ENCODE measurements at places on chromosomes 16 and 17.
A peak's percentile ranks its signal among the peaks of the same experiment; 100 is the strongest.

GRCh38 chr16:78715106-78715505 lies 615.7 kb downstream of the WWOX start:
- no peak for DNase-seq

GRCh38 chr17:29169806-29170591 lies 10.2 kb downstream of the MYO18A start:
- DNase-seq = no peak

DNA sequence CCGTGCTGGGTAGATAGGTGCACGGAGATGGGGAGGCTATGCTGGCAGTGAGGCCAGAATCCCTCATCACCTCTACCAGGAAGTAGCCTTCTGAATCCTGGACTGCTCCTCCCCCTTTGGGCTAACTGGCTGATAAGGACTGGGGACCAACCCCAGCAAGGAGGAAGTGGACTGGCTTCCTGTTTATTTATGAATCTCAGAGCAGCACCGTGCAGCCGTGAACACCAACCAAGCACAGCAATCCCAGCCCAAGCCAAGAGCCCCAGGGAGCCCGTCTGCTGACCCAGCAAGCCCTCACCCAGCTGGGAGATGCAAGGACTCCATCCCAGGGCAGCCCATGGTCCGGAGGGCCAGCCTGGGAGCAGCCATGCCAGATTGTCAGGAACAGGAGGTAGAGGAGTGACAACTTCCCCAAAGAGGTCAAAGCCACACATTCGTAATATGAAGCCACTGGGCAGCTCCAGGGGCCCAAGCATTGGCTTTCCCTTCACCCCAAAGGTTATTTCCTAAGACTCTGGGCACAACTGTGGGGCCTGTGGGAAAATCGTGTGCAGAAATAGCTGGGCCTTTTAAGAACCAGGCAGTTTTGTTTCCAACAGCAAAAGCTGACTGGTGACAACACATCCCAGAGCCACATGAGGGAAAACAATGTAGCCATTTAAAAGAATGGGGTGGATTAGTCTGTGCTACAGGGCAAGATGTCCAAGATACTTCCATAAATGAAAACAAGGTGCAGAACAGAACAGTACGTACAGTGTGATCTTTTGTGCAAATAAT lies 23.9 kb downstream of the PHB1 start:
- no peak for DNase-seq

GRCh38 chr16:56657555-56658326 lies at the start of gene MT1F:
Gene MT1F (plus strand): TSS chr16:56657959. CDS start chr16:56658059, 100 bp downstream.
- DNase-seq = no peak

- DNase-seq = peak; percentile 23
These were observed 37.8 kb upstream of the ULK2 start for GRCh38 chr17:19905502-19905901.

DNA sequence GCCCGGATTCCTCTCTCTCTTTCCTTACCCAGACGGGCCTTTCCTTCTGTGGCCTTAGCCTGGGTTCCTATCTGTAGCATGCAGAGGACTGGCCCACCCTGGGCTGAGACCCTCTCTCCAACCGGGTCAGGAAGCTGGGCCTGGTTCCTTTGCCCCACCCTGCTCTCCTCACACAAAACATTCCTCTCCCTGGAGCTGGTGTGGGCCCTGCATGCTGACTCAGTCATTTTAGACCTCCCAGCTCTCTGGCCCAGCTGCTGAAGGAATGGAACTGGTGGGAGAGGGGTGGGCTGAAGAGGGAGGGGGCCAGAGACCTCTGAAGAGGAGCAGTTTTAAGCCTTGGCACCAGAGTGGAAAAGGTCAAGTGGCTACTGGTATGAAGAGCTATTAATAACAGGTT lies 957 bp downstream of the MYL4 start:
- no peak for DNase-seq

GRCh38 chr16:29900888-29901606 lies 759 bp downstream of the ASPHD1 start:
- no peak for DNase-seq

- no peak for DNase-seq
These were observed 2.5 kb downstream of the RPL13 start for GRCh38 chr16:89562939-89563338.

DNA sequence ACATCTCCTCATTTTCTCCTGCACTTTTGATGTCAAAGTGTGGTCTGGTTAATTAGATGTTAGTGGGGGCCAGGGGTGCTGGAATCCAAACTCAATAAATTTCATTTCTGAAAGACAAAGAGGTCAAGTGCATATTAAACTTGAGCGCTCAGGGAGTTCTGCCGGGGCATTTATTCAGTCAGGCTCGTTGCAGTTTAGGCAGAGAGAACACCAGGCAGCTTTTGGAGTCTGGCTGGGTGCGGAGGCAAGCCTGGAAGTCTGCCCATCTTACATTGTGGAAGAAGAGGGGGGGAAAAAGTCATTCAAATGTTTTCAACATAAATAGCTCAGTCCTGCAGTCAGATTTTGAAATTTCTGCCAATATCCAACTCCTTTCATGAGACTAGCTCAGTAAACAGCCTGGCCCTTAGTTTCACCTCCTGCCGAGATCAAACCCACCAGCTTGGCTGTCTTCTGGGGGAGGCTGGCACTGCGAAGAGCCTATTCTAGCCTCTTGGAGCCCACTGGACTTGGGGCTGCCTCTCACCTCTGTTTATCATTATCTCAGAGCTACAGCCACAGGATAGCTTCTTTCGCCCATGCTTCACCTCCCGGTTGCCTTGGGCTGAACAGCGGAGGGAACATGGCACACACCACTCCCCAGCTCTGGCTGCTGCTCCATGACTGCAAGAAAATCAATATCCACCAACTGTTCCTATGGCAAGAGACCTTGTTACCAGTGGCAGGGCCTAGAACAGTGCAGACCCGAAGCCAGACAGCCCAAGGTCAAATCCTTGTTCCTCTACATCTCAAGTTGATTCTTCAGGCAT lies 177.4 kb upstream of the CDH5 start:
- no peak for DNase-seq

- DNase-seq = no peak
These were observed 392.9 kb upstream of the EEF2KMT start for GRCh38 chr16:5490499-5490898.

GRCh38 chr16:27722207-27722606 lies 172.3 kb downstream of the KATNIP start:
- no peak for DNase-seq

GRCh38 chr17:45747911-45748310 lies 36.2 kb upstream of the CRHR1 start:
- DNase-seq = no peak

DNA sequence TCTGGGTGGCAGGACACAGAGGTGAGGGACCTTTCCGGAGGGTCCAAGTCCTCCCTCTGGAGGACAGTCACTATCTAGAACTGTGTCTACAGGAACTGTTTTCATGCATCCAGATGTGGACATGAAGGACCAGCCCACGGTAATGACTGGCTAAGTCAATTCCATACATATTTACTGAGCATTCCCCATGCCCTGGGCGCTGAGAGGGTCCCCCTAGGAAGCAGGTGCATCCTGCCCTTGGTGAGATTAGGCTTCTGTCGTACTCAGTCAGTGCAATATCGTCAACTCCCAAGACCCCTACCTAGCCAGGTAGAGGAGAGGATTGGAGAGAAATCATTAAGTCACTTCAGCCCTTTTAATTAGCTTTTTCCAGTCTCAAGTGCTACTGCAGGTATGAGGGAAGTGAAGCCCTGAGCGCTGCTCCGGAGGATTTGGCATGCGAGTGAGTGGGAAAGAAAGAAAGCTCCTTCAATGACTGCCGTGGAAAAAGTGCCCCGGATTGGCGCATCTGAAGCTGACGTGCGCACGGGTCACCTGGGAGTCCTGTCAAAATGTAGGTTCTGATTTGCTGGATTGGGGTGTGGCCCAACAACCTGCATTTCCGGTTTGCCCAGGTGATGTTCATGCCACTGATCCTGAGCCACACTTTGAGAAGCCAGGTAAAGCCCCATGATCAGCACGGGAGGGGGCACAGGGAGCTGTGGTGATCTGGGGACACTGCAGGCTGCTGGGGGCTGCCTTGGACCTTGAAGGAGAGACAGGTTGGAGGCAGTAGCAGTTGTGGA lies 367.4 kb upstream of the TNRC6C start:
- DNase-seq = no peak

DNA sequence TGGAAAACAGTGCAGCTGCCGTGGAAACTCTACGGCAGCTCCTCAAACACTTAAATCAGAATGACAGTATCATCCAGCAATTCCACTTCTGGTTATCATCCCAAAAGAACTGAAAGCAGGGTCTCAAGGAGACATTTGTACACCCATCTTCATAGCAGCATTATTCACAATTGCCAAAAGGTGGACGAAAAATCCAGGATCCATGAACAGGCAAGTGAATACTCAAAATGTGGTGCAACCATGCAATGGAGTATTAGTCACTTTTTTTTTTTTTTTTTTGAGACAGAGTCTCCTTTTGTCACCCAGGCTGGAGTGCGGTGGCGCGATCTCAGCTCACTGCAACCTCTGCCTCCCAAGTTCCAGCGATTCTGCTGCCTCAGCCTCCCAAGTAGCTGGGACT lies 10.6 kb upstream of the AATK start:
- no peak for DNase-seq

DNA sequence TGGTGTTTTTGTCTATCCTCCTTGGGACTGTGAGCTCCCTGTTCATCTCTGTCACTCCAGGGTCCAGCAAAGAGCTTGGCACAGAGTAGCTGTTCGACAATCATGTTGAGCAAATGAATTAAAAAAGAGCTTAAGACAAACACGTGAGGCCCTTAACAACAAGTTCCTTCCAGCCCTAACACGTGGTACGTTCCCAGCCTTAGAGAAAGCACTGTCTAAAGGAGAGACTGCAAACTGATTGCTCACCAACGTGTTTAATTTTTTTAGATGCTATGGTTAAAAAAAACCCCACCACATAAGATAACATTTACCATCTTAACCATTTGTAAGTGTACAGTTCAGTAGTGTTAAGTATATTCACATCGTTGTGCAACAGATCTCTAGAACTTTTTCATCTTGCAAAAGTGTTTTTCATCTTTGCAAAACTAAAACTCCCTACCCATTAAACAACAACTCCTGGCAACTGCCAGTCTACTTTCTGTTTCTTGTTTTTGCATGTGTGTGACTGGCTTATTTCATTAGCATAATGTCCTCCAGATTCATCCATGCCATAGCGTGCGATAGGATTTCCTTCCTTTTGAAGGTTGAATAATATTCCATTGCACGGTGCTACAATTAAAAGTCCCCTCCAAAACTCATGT lies 28.2 kb downstream of the LAT start:
- no peak for DNase-seq

GRCh38 chr16:87931504-87931903 lies 4.8 kb downstream of the CA5A start:
- no peak for DNase-seq

GRCh38 chr16:57377080-57377841 lies 5.0 kb downstream of the CX3CL1 start:
- DNase-seq = no peak

- DNase-seq = no peak
These were observed 49.0 kb downstream of the RTN4RL1 start for GRCh38 chr17:1976000-1976682.

- no peak for DNase-seq
These were observed at the start of gene TMC8 for GRCh38 chr17:78130437-78131101. Gene TMC8 (plus strand): TSS chr17:78130771. CDS start chr17:78131589, 818 bp downstream.

DNA sequence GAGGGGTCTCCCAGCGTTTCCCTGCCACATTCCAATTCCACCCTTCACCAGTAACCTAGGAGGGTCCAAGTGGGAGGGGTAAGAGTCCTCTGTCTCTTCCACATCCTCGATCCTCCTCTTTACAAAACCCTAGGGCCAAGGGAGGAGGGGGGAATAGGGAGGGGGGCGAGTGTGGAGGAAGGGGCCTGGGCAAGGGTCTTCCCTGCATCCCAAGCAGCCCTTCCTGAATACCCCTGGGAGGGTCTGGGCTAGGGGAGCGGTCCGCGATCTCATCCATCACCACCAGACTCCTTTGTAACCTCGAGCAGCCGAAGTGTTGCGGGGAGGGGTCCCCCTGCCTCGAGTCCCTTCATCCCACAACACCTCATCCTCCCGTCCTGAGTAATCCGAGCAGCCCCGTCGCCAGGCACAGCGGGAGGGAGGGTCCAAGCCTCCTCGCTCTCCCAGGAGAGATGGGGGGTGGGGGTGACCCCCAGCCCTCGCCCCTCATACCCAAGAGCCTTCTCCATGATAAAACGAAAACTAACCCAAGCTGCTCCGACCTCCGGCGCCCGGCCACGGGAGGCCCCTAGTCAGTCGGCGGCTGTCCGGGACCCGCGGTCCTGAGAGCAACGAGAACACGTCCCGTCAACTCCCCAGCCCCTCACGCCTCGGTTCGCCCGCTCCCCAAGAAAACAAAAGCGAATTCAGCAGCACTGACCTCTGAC lies 502 bp downstream of the SMPD3 start:
- DNase-seq = no peak

DNA sequence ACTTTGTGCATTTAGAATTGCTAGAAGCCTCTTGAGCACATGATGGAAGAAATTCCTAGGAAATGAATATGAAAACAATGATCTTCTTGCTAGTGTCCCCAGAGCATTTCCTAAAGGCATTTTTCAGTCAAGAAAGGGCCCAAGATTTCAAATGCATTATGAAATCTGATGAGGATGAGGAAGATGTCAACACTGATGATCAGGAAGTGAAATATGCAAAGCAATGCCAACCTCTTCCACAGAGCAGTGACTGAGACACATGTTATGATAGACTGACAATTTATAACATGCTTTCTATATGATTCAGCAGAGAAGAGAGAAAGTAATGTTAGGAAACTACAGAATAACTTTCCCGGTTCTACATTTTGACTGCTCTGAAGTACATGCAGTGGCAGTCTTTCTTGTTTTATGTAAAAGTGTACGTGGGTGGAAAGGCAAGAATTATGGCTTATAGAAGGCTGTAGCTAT lies 859.1 kb upstream of the GOT2 start:
- no peak for DNase-seq

GRCh38 chr17:41417576-41418015 lies 6.8 kb downstream of the KRT37 start:
- no peak for DNase-seq

- DNase-seq = no peak
These were observed 28.7 kb downstream of the CCR7 start for GRCh38 chr17:40536295-40537171.

DNA sequence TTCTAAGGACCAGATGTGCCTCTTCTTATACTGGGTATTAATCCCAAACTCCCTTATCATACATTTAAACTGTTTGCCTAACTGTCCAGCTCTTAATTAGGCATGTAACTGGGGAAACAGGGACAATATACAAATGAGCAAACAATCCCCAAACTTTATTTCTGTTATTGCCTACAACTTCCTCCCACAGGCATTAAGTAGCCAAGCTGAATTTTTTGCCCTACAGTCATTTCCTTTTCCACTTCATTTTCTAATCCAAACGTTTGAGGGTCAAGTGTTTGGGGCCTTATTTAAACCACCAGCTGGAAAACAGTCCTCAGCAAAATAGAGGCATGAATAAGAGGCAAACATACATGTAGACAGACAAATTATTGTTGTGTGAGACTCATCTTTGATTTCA lies 77.4 kb upstream of the CCL2 start:
- DNase-seq = no peak

GRCh38 chr16:86826941-86827340 lies 248.6 kb downstream of the FOXL1 start:
- no peak for DNase-seq

- DNase-seq = no peak
These were observed 9.4 kb downstream of the LPO start for GRCh38 chr17:58247511-58248363.

GRCh38 chr16:84281074-84281473 lies 13.6 kb upstream of the WFDC1 start:
- no peak for DNase-seq

Measured in NCI-H1436 treated with DMSO at 0.1 percent for 48 hours (cell line).